ENCODE measurements at places on chromosomes 5 and 9.

DNA sequence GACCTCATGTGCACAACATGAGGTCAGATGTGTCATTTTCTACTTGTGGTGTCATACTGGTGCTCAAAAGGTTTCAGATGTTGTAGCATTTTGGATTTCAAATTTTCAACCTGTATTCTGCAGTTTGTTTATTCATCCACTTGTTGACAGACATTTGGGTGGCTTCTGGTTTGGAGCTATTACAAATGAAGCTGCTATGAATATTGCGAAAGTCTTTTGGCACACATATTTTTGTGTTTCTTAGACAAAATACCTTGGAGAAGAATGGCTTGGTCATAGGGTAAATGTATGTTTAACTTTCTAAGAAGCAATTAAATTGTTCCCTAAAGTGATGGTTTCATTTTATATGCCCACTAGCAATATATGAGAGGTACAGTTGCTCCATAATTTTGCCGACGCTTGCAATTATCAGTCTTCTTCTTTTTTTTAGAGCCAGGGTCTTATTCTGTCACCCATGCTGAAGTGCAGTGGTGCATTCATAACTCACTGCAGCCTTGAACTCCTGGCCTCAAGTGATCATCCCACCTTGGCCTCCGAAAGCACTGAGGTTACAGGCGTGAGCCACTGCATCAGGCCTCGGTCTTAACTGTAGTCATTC is 70.7 kb upstream of the TRPC7 start:
- DNase-seq: no peak

DNA sequence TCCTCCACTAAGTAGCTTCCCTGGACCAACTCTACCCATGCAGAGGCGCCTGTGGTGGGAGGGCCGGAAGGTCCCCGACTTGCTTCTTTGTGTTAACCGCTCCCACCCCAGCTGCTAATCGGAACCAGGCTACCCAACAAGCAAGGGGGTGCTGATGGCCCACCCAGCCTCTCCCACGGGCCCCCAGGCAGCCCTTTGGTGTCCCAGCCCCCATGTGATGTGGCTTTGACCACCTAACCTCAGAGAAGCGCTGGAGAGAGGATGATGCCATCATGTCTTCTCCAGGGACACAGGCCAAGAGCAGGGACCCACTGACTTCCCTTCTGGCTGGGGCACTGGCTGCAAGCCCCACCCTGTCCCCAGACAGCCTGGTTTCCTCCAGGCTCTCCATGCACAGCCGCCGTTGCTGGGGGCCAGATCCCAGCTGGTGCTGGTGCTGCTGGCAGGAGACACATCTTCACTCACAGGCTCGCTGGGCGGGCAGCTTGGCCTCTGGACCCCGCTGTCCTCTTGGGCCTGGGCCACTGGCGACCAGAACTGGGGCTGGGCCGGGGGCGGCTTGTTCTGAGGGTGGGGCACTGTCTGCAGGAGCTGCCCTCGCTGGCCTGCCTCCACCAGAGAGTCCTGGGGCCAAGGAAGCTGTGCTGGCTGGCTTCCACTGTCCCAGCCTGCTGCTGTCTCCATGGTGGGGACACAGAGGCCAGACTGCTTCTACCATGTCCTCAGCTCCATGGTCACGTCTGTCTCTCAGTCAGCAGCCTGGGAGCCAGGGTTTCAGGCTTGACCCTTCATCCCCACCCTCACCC is 27.8 kb downstream of the LAMC3 start:
- DNase-seq: no peak

DNA sequence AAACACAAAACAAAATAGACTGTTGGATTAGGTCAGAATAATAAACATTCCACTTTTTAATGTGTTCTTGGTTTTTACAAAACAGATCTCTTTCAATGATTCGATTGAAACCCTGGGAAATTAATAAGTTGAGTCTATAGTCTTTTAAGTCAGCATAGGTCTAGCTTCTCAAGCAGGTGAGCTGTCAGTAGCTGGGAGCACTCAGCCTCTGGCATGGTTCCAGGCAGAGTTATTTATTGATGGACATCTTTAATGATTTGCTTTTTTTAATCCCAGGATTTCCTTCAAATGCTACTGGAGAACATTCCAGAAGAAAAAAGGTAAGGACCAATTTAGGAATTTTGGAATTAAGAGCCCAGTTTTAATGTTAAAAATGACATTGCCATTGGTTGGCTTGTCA is 241.0 kb downstream of the AOPEP start:
- no peak for DNase-seq

DNA sequence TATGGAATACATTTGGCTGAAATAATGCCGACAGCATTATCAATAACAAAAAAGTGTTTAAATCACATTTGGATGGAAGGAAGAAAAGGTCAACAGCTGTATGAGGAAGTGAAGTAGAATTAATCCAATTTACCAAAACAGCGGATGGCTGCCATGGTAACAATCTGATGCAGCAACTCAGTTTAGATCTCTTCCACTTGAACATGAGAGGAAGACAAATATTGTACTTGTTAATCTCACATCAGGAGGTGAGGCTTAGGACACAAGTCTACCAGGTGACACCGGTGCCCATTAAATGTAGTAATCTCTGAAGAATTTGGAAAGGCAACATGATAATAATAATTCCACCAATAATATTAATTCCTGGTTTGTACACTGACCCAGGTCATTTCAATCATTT is 2.4 kb downstream of the RASEF start:
- no peak for DNase-seq

DNA sequence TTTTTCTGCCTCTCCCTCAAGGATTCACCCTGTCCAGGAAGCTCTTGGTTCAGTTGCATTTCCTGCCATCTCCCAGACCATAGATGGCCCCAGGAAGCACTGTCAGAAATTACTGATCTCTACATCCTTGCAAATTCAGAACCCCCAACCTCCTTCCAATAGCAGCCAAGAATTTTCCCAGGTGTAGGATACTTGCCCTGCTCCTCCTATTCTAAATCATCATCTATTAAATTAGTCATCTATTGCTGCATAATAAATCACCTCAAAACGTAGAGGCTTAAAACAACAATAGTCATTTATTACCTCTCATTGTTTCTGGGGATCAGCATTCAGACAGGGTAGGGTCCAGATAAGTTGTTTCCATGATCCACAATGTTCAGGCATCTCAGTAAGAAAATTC is 26.1 kb upstream of the ADRA1B start:
- DNase-seq: no peak

DNA sequence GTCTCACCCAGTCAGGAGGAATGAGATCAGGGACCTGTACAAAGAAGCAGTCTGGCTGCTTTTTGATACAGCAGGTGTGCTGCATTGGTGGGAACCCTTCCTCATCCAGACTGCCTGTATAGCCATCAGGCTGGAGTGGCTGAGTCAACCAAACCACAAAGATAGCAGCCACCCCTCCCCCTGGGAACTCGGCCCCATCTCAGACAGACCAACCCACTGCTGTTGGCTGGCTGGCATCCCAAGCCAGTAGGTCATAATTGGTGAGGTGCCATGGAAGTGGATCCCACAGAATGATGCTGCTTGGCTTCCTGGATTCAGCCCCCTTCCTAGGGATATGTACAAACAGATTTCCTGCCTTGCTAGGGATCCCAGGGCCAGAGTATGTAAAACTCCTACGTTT is 60.9 kb downstream of the YTHDC2 start:
- DNase-seq: no peak
